ENCODE measurements at places on chromosomes 3 and 15.

DNA sequence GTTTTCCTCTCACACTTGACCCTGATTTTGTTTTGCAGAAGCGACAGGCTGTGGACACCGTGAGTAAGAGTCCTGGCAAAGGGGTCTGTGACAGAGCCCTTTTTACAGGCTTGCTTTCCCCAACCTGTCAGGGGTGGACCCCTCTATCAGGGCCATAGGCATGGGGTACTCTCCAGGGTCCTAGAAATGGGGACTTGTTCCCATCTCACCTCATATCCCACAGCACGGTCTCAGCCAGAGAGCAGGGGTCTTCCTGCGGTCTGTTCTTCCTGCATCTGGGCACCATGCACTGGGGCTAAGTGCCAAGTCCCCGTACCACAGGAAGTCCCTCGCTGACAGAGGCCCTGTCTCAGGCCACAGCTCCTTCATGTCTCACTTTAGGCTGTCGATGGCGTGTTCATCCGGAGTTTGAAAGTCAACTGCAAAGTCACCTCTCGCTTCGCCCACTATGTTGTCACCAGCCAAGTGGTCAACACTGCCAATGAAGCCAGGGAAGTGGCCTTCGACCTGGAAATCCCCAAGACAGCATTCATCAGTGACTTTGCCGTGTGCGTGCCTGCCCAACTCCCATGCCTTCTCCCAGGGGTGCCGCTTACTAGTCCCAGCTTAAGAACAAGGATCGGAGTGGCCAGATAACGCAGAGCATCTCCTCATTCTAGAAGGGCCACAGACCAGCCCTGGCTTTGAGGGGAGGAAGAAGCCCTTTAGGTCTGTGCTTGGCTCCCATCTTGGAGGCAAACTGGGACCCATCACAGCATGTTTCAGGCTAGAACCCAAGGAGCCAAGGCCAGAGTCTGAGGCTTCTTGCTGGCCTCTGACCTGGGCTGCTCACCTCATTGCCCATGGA, 783 bp downstream of the ITIH1 start:
- DNase-seq, result no peak

GRCh38 chr15:48940508-48940907, 23.2 kb downstream of the SHC4 start:
- no peak for DNase-seq

DNA sequence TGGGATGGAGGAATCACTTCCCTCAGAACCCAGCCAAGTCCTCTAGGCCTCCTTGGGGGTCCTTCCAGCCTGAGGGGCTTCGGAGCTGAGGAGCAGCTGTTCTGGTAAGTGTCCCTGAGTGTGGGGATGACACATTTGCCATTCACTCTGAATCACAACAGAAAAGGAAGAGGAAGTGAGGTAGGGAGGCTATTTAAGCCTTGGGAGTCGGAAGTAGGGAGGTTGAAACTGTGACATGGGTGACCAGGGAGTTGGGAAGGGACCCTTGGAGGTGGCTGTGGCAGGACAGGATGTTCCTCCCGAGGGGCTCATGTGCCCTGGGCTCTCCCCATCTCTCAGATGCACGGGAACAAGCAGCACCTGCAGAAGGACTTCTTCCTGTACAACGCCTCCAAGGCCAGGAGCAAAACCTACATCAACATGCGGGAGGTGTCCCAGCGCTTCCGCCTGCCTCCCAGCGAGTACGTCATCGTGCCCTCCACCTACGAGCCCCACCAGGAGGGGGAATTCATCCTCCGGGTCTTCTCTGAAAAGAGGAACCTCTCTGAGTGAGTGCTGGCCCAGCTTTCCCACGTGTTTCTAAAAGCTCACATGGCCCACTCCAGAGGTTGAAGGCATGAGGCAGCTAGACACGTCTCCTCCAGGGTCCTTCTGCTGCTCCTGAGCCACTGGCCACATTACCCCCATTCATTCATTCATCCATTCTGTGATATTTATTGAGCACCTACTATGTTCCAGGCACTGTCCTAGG, 43.3 kb downstream of the CAPN3 start:
- no peak for DNase-seq

- DNase-seq, result no peak
Observed at GRCh38 chr15:57053470-57053869, 135.0 kb downstream of the TCF12 start.

DNA sequence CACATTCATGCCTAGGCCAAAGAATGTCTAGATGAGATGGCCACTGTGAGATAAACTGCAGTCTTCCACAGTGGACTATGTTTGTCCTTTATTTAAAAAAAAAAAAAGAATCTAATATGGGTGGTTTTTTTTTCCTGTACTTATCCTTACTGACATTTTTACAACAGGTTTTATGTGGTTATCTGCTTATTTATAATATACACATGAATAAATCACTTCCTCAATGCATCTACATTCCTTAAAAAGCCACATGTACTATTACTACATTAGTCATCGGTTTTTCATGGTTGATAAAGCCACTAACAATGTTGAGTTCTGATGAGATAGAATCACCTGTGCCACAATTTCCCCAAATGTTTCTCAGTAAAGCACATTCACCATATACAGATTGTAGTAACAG, 341.3 kb upstream of the THBS1 start:
- no peak for DNase-seq

- no peak for DNase-seq
Observed at GRCh38 chr3:156743859-156744258, 69.5 kb downstream of the TIPARP start.

- no peak for DNase-seq
Observed at GRCh38 chr15:45918839-45919238, 284.0 kb downstream of the SQOR start.

GRCh38 chr3:25962255-25962654, 172.4 kb downstream of the OXSM start:
- no peak for DNase-seq
